ENCODE measurements at places on chromosomes 5 and 9.
A peak's percentile ranks its signal among the peaks of the same experiment; 100 is the strongest.

- peak; percentile 34 for DNase-seq
Measured at GRCh38 chr5:103036601-103037000, 83.3 kb downstream of the GIN1 start.

DNA sequence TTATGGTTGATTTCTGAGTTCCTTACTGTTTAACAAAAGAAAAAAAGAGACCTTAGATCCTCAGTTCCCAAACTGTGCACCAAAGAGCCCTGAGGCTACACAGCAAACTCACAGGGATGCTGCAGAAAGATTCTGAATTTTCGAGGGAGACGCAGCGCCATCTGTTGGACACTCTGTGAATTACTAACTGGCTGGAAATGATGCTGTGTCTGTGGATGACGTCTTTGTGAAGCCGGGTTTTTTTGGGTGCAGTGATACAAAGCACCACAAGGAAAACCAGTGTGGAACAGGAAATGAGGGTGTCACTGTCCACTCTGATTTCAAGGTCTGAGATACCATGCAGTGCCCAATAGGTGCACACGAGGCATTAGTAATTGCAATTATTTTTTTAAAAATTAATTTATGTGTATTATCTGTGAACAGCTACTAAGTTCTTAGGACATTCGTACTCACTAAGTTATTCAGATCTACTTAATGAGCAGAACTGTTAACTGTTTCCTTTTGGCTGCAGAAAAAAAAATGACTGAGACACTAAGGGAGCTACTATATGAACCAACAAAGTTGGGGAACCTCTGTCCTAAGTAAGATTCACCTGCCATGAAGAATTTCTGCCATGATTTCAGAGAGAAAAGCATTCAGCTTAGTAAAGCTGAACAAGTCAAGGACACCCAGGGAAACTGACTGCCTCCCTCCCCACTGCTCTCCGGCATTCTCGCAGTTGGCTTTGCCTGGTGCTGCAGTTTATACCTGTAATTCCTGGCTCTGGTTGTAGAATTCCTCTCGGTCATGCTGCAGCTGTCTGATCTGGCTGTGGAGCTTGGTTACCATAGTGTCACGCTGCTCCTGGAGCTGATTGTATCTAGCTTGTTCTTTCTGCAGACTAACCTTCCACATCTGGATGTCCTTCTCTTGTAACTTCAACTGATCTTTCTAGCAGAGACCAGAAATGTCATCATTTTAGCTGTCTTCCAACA lies 23.4 kb downstream of the SPACA9 start:
- peak; percentile 49 for DNase-seq

DNA sequence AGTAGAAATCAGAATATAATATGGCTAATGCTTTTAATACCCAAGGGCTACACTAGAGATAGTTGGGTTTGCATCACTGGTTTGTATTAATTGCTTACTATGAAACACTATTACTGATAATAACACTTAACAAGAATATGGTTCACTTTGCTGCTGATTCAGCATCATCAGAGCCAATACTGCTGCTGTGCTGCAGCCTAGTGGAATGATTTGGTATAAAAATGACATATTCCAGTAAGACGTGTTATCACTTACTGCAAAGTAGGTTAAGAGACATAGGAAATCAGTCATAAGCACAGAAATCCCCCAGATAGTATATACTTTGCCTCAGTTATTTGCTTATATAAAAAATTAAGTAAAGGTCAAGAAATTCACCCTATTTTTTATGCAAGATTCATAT lies 2.8 kb downstream of the CDH10 start:
- no peak for DNase-seq

GRCh38 chr9:95058121-95058785 lies 259.3 kb downstream of the FANCC start:
- DNase-seq: no peak

GRCh38 chr5:55485073-55485472 lies 49.7 kb downstream of the PLPP1 start:
- no peak for DNase-seq

DNA sequence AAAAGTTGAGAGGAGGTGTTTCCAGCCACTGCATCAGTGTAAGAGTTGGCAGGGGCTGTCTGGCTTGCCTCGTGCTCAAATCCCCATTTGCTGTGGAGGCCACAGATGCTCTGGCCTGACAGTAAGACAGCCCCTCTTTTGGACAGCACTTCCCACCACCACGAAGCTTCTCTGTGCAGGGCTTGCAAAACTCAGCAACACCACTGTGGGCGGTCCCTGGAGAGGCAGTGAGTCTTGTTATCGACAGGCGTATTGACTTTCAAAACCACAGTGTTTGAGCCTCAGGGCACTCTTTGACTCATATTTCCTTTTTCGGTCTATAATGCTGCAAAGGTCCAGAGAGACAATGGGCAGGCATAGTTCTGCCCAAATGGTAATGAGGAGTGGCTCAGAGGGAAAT lies 539.5 kb downstream of the EBF1 start:
- no peak for DNase-seq

DNA sequence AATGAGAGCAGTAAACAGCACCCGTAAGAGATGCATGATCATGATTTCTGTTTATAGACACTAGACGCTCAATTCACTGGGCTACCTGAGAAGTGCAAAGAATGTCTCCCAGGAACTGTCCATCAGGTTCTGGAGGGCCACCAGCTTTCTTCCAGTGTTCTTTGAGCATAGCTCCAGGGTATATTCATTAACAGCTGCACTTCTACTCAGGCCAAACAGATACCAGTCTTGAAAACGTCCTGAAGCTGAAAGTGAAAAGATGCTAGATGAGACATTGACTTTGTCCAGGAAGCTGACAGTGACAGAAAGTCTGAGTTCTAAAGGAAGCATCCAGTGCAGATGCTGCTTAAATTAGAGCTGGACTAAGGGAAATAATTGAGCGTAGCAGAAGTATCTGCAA lies 488.7 kb upstream of the TYRP1 start:
- DNase-seq: no peak

GRCh38 chr5:82058710-82059109 lies 86.9 kb downstream of the ATG10 start:
- DNase-seq: no peak

DNA sequence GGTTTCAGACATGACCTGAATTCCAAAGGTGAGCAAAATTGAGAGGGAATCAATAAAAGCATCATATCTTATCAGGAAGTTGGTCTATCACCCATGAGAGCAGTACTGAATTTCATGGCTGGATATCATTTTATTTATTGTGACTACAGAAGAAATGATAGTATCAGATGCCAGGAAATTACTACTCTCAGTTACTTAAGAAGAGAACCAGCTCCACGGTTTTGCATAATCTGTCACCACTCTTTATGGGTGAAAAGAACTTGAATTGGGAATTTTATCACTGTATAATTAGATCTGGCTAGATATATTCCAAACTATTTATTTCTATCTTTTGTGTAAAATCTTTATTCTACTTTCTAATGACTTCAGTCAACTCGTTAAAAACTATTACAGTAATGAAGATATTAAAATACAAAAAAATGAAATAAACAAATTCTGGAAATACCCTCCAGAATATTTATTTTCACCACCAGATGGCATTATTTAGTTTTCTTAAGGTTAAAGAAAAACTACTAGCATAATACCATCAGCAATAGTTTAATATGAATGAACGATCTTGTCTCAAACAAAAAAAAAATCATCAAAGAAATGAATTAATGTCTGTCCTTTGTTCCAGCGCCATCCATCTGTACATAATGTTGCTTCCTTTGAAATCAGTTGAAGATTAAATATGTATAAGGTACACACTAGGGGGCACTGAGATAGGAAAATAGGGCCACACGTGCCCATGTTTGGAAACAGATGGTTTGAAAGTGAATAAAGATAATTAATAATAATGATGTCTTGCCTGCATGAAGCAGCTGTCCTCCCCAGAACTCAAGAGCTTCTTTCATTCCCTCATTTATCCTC lies 84.7 kb upstream of the SLCO6A1 start:
- peak; percentile 10 for DNase-seq

- no peak for DNase-seq
Measured at GRCh38 chr5:50963971-50964745, 297.7 kb downstream of the PARP8 start.

DNA sequence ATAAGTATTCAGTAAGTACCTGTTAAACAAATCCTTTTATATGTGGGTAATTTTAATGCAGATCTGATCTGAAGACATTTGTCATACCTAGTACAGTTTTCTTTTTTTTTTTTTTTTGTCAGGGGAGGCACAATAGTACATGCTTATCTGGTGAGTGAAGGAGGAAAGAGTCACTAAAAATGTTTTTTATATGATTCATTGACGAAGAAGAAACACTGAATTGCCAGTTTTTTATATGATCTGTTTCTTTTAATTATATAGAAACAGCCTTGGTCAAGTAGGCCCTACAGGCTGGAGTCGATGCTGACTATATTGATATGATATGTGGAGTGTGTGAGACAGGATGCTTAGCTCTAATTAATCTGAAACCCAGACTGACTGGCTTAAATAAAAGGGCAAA lies 315.2 kb downstream of the PSAT1 start:
- DNase-seq: no peak

DNA sequence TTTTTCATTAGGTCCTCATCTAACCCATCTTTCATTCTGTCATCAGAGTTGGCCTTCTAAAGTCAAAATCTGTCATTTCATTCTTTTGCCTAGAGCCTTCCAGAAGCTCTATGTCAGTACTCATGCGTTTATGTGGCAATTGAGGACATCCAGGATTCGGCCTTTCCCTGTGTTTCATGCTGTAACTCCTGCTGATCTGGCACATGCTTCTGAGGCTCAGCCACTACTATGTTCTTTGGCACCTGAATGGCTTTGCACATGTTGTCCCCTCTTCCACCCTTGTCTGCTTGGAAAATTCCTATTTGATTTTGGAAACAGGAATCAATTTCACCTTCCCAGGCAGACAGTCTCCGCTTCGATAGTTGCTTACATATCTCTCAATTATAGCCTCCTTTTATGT lies 84.9 kb downstream of the GDNF start:
- DNase-seq: no peak

DNA sequence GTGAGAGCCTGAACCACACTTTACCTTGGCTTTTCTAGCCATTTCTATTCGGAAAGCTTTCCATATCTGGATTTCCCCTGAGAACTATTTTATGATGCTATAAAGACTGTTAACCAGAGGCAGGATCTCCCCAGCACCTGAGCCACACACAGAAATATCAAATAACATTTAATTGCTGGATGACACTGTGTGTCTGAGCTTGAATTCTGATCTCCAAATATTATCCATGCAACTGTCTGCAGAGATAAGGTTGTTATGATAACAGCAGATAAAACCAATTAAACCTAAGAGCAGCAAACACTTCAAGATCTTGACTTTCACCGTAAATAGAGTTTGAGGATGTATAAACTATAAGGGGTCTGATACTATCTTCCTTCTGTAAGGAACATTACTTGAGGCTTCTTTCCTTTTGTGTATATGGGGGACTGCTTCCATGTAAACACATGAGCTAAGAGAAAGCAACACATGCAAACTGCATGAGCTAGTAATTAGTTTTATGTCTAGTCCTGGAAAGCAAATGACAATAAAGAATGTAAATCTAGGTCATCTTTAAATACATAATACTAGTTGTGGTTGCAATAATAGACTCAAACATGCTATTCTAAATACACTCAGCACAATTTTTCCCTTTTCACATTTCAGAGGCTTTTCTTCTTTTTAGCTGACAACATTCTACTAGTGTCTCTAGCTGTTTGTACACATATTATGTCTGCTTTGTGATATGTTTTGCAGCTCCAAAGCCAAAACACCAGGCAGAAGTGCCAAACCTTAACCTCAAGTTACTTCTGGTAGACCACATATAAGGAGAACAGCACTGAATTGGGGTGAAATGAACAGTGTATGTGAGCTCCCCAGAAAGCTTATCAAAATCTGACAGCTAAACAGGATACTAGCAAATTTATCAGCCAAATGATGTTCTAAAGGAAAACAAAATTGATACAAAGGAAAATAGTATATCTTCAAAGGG lies 136.5 kb downstream of the EFNA5 start:
- DNase-seq: no peak

DNA sequence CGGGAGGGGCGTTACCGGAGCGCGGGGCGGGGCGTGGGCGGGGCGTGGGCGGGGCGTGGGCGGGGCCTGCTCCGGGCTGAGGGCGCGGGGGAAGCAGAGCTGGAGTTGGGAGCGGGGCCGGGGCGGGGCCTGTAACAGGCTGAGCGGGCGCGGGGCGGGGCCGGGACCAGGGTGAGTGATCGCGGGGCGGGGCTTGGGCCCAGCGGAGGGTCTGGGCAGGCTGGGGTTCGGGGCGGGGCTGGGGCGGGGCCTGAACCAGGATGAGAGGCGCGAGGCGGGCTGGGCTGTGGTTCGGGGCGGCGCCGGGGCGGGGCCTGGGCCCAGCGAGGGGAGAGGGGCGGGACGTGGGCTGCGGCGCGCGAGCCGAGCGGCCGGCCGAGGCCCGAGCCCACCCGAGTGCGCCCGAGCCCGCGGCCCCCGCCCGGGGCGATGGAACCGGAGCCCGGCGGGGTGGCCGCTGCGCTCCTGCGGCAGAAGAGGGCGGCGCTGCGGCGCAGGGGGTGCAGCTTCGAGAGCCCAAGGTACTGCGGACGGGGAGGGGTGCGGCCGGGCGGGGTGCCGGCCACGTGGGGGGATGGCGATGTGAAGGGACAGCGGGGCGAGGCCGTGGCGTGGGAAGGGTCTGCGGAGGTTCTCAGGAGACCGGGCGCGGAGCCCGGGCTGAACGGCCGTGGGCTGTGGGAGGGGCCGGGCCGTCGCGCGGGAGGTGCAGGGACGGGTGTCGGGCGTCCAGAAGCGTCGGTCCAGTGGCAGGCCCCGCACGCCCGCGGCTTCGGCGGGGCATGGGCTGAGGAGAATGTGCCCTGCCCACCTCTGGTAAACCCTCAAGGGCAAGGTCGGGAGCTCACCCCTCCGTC lies 39.5 kb upstream of the GARNL3 start:
- DNase-seq: peak; percentile 76

DNA sequence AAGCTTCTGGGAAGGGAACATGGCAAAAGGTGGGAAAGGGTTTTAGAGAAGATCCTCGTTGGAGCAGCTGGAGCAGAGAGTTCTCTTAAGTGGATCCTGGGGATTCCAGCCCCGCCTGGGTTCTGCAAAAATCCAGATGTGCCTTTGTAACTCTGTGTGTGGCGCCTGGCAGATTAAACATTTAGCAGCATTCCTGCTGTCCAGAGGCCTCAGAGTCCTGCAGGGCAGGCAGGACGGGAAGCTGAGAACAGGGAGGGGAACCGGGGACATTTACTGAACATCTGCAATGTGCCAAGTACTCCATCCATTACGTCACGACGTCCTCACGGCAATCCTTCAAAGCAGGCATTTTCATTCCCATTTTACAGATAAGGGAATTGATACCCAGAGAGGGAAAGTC lies 6.0 kb downstream of the EIF4E1B start:
- no peak for DNase-seq

GRCh38 chr9:36905101-36906066 lies 128.7 kb downstream of the PAX5 start:
- no peak for DNase-seq

GRCh38 chr5:72281764-72282499 lies 38.1 kb downstream of the MRPS27 start:
- DNase-seq: peak; percentile 91

All from fibroblast of skin of left quadriceps (primary cell).